ENCODE measurements at places on chromosomes 16 and 17.

DNA sequence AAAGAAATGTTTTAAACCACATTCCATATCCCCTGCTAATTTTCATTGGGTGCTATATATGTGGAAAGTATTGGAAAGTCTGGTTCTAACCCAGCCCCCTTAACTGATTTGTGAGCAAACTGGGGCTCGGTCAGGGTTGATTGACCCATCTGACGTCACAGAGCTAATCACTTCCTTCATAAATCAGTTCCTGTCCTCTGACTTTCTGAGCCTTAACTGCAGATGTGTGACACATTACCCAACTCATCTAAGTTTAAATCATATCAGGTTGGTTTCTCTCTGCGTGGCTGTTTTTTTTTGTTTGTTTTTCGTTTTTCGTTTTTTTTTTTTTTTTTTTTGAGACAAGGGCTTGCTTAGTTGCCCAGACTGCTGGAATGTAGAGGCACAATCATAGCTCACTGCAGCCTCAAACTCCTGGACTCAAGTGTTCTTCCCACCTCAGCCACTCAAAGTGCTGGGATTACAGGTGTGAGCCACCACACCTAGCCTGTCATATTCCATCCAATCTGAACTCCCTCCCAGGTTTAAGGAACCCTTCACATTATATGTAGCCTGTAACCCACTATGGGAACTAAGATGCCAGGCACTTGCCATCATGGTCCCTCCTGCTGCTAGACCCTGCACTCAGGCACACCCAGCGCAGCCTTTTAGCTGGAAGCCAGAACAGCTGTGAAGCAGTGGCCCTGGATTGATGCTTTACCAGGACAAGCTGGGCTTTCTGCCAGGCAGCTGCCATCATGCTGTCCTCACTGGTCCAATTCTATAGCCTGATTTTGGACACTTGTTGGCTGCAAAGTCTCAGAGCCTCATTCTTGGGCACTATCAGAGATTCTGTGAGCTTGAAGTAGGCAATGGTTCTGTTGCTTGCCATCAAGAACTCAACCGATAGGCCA, 6.9 kb upstream of the BPTF start:
- DNase-seq = no peak

DNA sequence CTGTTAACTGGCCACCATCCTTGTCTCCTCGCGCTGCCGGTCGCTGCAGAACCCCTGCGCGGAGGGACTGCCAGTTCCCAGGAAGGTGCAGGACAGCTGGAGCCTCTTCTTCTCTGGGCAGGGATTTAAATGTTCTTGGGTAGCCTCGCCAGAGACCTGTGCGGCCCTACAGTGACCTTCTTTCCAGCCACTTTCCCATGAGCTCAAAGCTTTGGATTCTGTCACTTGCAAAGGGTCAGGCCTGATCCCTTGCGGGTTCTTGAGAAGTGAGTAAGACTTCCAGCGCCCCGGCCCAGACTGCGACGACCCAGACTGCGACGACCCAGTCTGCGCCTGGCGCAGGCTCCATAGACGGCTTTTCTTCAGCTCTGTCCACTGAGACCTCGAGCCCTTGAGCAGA, 1.4 kb upstream of the SLFN5 start:
- DNase-seq = no peak

- DNase-seq = no peak
Measured at GRCh38 chr17:20993863-20994778, 48.7 kb downstream of the USP22 start.

DNA sequence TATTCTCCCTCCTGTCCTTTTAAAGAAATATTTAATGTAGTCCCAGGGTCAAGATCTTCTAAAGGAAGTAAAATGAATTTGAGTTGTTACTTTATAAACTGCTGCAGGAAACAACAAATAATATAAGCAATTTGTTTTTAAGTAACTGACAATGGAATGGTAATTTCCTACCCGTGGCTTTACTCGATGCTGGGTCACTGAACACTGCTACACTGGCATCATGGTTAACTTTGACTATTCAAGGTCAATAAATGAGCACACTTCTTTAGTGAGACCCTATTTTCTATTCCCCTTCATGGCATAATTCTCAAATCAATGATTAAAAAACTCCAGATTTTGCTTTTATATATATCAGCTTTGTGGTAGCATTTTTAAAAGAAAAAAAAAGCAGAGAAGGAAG, 22.1 kb upstream of the ERCC4 start:
- DNase-seq = no peak

DNA sequence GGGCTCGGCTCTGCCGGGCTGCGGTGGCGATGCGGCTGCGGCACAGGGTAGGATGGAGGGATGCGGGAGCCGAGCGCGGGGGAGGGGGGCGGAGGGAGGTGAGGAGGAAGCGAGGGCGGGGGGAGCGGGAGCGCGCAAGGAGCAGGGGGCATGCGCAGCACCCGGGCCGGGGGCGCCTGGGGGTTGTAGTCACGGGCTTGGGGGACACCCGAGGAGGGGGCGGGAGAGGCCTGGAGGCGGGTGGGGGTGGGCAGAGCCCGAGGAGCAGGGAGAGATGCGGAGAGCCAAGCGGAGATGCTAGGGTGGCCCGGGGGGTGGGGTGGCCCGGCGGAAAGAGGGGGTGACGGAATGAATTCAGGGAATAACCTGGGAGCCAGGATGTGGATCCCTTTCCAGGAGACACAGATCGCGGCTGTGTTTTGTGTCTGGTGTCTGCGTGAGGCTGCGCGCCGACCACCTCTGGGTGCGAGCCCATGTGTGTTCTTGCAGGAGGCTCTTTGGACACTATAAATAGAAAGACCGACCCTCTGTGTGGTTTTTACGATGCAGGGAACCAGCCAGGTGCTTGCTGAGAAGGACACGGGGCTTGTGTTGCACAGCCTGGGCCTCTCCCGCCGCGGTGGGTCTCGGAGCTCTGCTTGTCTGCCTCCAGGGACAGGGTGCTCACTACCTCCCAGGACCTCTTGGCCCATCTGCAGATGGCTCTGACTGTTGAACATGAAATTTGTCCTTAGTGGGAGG, at the start of gene STX1B:
Gene STX1B, minus strand, starts transcription at position 54 of the 741 bp plus-strand sequence. CDS start 242 bp downstream, outside the sequence.
- peak; percentile 69 for DNase-seq

- no peak for DNase-seq
Measured at GRCh38 chr17:81685108-81685507, 1.3 kb downstream of the HGS start.

- DNase-seq = peak; percentile 15
Measured at GRCh38 chr16:87407511-87408112, 15.5 kb downstream of the MAP1LC3B start.

GRCh38 chr16:88923450-88923849, 53.6 kb downstream of the CBFA2T3 start:
- DNase-seq = no peak

DNA sequence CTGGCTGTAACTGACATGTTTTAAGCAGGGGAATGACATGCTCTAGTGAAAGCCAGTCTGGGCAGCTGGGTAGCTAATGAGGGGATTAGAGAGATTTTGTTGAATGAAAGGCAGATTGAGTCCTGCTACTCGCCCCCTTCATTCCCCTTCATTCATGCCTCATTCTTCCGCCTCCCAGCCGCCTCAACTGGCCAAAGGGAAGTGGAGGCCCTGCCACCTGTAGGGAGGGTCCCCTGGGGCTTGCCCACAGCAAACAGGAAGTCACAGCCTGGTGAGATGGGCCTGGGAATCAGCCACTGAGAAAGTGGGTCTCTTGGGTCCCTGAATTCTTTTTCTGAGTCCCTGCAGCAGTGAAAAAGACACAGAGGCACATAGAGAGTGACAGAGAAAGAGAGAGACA, 1.1 kb upstream of the CD19 start:
- no peak for DNase-seq

GRCh38 chr16:12002447-12003006, 26.0 kb downstream of the SNX29 start:
- no peak for DNase-seq

DNA sequence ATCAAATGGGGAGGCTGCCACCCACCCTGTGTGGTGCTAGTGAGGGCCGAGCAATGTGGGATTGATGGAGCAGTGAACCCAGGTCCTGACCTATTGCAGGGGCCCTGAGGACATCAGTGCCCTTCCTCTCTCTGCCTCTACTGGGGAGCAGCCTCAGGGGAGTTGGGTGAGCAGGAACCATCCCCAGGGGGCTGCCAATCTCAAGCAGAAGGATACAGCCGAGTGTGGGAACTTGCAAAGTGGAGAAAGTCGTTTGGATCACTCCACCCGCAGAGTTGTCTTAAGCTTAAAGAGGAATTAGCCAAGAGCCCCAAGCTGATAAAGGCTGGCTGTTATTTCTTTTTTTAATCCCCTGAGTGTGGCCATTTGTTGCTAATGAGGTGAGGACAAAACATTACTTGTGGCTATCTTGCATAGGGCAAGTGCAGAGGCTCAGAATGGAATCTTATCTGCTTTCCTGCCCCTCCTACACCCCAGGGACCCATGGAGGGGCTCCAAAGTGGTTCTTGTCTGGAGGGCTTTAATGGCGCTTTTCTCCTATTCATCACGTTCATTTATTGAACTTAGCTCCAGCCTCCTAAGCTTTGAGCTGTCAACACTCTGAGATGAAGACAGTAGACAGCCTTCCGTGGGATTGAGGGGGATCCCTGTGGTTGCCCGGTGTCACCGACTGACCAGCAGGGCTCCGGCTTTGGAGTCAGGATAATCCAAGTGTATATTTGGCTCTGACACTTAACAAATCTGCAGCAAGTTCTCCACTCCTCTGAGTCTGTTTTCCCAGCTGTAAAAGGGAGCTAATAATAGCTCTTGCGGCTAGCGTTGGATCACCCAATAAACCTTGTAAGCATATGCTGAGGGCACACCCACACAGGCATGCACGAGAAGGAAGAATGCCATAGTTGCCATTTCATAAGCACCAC, 45.1 kb downstream of the MYH11 start:
- DNase-seq = no peak

DNA sequence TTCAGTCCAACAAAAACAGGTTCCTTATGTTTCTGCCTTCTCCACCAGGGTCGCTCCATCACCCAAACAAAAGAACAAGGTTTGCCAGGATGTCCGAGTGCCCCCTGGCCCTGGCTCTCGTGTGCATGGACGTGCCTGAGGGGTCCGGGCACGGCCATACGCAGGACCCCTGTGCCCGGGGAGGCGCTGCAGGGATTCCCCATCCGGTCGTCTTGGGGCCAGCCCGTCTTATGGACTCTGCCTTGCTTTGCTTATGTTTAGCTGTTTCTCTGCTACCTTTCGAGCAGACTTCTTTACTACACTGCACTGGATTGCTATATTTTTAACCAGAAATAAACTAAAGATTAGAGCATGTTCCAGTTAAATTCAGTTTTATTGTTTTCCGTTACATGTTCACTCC, 68.0 kb downstream of the KLHDC4 start:
- no peak for DNase-seq

DNA sequence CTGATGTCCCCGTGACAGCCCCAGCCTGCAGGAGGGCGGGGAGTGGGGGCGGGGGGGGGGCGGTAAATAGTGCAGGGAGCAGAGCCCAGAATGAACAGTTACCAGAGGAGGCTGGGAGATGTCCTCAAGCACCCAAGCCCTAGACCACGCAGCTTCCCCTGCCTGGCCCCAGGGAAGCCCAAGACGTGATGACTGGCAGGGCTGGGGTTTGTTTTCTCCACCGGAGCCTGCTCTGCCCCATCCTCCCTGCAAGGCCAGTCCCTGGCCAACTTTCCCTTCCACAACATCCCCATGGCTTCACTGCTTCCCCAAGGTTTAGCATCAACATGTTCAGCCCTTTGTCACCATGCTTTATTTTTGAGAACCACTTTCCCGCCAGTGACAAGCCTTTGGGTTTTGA, 1.4 kb upstream of the BEAN1 start:
- no peak for DNase-seq

DNA sequence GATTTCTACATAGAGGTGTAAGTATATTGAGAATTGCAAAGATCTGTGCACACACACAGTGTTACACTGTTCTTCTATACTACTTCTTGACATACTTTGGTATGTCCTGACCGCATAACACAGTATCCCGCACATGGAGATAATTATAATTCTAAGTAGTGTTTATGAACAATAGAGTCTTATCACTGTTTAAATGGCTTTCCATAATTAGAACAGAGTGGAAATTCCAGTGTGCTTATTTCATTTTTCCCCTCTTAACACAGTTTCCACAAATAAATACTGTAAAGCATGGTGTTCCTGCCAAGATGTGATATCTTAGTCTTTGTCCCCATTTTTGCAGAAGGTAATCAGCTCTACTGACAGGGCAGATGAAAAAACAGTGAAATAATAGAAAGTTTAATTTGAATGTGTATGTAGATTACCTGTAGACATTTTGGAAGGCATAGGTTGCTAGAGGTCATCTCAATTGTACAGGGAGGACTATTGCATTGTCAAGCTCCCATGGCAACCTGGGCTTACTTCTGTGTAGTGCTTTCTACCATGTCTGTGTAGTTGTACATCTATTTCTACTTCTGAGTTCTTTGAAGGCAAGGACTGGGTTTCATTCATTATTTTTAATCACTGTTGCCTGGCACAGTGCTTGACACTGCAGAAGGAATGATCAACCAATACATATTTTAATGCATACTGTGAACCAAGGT, 10.1 kb upstream of the KRT28 start:
- DNase-seq = no peak

- no peak for DNase-seq
Measured at GRCh38 chr17:14119546-14119945, 50.2 kb downstream of the COX10 start.

GRCh38 chr16:14628806-14629611, 1.1 kb downstream of the PARN start:
- DNase-seq = no peak

GRCh38 chr17:50542795-50543774, 3.9 kb upstream of the SPATA20 start:
- DNase-seq = no peak

DNA sequence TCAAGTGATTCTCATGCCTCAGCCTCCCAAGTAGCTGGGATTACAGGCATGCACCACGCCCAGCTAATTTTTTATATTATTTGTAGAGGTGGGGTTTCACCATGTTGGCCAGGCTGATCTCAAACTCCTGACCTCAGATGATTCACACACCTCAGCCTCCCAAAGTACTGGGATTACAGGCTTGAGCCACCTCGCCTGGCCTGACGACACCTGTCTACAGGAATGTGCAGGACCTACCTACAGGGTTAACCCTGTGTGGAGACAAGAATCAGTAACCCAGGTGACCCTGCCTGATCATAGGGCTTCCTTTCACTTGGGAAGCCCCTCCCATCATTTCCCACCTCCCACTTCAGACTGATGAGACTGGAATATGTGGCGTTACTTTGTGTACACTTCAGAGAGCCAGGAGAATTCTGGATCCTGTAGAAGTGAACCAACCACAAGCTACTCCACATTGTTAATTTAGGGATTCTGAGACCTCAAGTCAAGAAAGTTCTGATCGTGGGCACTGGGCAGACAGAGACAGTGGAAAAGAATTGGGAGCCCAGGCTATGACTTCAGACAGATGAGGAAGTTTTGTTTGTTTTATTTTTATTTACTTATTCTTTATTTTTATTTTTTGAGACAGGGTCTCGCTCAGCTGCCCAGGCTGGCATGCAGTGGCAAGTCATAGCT, 5.7 kb upstream of the MILR1 start:
- no peak for DNase-seq

Data from dorsolateral prefrontal cortex (tissue), 122 donors.